ENCODE measurements at places on chromosomes 6 and 20. TPM values are rescaled to one million over a fixed set of nuclear protein-coding genes. Genes with fewer than 3 reads are reported as not detected.

DNA sequence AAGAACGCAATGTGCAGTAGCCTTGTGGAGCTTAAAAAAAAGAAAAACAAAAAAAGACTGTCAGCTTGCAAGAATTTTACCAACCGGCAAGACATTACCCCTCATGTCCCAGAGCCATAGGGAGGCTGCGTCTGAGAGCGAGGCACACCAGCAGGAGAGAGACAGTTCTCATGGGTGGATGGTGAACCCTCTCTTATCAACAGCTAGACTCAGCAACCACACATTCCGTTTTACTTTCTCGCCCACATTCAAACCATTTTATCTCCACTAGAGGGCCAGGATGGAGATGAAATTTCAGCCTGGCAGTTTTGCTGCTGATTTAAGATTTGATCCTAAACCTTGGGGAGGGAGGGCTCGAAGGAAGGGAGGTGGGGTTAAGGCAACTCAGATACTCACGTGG is 247.0 kb downstream of the ATXN1 start:
- H3K36me3 ChIP-seq: no peaks in the 10 kb centered on the region
- peak; percentile 36 for DNase-seq
- peaks cover 8% of the 10 kb centered on the region for H3K4me1 ChIP-seq

DNA sequence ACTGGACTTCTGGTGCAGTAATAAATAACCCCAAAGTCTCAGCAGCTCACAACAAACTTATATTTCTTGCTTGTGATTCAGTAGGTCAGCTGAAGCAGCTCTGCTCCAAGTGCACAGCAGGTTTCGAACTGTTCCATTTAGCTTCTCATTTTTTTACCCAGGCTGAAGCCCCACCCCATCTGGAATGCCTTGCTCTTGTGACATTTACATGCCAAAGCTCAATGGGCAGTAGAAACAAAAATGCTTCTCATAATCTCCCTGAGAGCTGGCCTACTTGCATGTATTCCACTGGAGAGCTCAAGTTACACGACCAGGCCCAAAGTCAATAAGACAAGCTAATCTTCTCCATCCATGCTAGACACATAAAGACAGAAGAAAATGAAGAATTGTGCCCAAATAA is 165.2 kb downstream of the HAO1 start:
- H3K36me3 ChIP-seq: no peaks in the 10 kb centered on the region
- no peaks in the 10 kb centered on the region for H3K27me3 ChIP-seq
- no peaks in the 10 kb centered on the region for H3K4me1 ChIP-seq
- no peak for DNase-seq

GRCh38 chr20:36175475-36175995 is 21.0 kb downstream of the EPB41L1 start:
- peaks cover 58% of the 10 kb centered on the region for H3K36me3 ChIP-seq
- H3K4me1 ChIP-seq: no peaks in the 10 kb centered on the region
- DNase-seq: no peak

DNA sequence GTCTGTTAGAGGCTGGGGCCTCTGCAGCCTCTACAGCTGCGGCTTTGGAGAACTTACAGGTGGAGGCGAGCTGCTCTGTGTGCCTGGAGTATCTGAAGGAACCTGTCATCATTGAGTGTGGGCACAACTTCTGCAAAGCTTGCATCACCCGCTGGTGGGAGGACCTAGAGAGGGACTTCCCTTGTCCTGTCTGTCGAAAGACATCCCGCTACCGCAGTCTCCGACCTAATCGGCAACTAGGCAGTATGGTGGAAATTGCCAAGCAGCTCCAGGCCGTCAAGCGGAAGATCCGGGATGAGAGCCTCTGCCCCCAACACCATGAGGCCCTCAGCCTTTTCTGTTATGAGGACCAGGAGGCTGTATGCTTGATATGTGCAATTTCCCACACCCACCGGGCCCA is 2.6 kb downstream of the TRIM39 start:
- H3K4me1 ChIP-seq: peaks cover 23% of the 10 kb centered on the region
- H3K36me3 ChIP-seq: peaks cover 52% of the 10 kb centered on the region
- DNase-seq: no peak

GRCh38 chr20:10521068-10521831 is 86.1 kb downstream of the SLX4IP start:
- H3K4me3 ChIP-seq: no peak overlapping the region
- DNase-seq: no peak
- H3K27me3 ChIP-seq: no peaks in the 10 kb centered on the region
- no peak overlapping the region for H3K27ac ChIP-seq
- no peaks in the 10 kb centered on the region for H3K36me3 ChIP-seq

CFAP61 gene
- 0.60 TPM for total RNA-seq

DNA sequence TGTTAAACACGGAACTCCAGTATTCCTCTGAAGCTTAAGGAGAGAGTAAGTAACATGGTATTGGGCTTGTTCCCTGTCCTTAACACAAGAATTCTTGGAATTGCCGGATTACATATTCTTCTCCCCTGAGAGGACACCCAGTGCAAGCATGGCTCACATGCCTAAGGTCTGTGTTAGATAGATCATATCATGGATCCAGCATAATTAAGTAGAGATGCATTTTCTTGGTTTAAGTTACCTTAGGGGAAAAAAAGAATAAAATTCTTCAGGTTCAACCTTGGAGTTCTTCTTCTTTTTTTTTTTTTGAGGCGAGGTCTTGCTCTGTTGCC is 53.9 kb downstream of the AKAP12 start:
- no peak for DNase-seq
- H3K4me1 ChIP-seq: peaks cover 54% of the 10 kb centered on the region
- H3K27me3 ChIP-seq: no peaks in the 10 kb centered on the region

GRCh38 chr6:2863901-2864300 is 22.2 kb upstream of the SERPINB1 start:
- no peak overlapping the region for H3K27ac ChIP-seq
- no peak overlapping the region for H3K4me3 ChIP-seq
- no peaks in the 10 kb centered on the region for H3K27me3 ChIP-seq
- no peak for DNase-seq
- H3K36me3 ChIP-seq: no peaks in the 10 kb centered on the region
- peaks cover 19% of the 10 kb centered on the region for H3K4me1 ChIP-seq

GRCh38 chr6:58073263-58073662 is 755.8 kb downstream of the PRIM2 start:
- DNase-seq: no peak
- no peak overlapping the region for H3K27ac ChIP-seq
- no peaks in the 10 kb centered on the region for H3K36me3 ChIP-seq
- H3K4me3 ChIP-seq: no peak overlapping the region
- H3K27me3 ChIP-seq: no peaks in the 10 kb centered on the region
- H3K4me1 ChIP-seq: no peaks in the 10 kb centered on the region
